Esophagus squamous epithelium (tissue), 5 donors: ENCODE measurements at places on chromosomes 2 and 18.

- no peak for DNase-seq
Measured at GRCh38 chr2:191245869-191246531, 796 bp downstream of the MYO1B start.

GRCh38 chr2:117980783-117981676, 32.8 kb downstream of the CCDC93 start:
- no peak for DNase-seq

- DNase-seq = no peak
Measured at GRCh38 chr18:78773819-78774218, 205.8 kb upstream of the SALL3 start.

GRCh38 chr2:48065096-48065495, 158.8 kb upstream of the FBXO11 start:
- no peak for DNase-seq

DNA sequence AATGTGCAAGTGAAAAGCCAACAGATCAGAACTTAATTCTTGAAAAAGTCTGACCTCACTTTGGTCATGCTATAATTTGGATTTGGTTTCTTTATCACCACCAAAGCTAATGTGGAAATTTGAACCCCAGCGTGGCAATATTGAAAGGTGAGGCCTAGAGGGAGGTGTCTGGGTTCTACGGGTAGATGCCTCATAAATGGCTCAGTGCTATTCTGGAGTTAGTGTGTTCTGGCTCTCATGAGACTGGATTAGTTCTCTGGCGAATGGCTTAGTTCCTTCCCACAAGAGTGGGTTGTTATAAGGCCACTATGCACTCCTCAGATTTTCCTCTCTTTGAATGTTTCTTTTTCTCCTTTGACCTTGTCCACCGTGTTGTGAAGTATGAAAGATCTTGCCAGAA, 22.3 kb downstream of the ORC4 start:
- no peak for DNase-seq

GRCh38 chr2:170885130-170885791, 43.8 kb upstream of the GORASP2 start:
- DNase-seq = no peak

- DNase-seq = no peak
Measured at GRCh38 chr2:221708902-221709301, 136.8 kb upstream of the EPHA4 start.

GRCh38 chr2:18154812-18155211, 276.3 kb downstream of the KCNS3 start:
- no peak for DNase-seq

DNA sequence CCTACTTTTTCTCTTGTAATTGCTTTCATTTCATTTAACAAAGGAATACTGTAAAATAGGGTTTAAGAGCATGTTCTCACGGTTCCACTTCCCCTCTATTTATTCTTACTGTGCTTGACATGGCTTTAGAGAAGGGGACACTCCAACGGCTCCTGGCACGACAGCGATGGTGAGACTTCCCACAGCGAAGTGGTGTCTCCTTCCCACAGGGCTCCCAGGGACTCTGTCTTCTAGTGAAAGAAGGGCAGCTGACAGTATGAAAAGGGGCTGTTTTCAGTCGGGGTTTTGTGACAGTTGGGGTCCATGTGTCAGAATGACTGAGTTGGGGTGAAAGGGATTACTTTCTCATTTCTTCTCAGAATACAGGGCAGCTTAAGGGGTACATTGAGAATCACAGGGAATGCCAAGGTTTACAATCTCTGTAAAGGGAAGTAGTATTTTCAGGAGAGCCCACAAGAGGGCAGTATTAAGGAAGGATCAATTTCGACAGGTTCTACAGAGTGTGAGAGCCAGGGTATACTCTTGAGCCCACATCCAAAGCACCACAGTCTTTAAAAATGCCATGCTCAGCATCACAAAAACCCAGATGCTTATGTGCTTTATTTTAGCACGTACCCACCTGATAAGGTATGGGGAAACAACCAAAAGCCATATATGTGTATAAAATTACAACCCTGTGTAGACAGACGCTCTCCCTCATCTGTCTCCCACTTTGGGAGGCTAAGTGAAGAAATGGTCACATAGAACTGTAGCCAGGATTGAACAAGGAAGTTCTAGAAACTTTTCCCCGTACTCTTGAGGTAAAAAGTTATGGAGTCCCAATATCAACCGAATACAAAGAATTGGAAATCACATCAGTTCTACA, 31.3 kb upstream of the RAPGEF4 start:
- no peak for DNase-seq

GRCh38 chr18:58152216-58152615, 108.2 kb downstream of the NEDD4L start:
- DNase-seq = no peak

GRCh38 chr2:108594132-108594981, 60.1 kb downstream of the LIMS1 start:
- no peak for DNase-seq

DNA sequence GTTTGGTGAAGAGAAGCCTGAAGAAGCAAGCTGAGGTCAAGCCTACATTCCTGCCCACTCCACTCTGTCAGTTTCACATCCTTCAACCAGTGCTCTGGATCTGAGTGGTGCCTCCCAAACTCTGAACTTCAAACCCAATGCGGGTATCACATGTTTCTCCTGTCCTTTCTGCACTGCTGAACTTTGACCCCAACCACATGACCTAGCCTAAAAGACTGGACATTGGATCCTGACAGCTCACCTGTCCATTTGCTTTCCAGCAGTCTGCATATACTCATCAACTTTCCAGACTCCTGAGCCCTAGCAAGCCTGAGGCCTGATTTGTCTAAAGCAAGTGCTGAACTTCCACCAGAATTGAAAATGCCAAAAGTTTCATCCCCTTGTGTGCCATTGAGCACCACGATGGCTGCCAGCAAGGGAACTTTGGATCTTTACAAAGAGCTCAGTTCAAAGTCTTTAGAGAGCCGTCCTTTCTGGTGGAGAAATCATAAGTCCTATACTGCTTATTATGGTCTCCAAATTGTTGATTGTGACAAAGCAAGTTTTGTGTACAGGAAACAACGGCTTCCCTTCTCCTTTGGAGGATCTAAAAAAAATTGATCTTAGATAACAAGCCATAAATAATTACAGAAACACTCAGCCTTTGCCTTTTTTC, 37.6 kb upstream of the ITGA6 start:
- DNase-seq = no peak

DNA sequence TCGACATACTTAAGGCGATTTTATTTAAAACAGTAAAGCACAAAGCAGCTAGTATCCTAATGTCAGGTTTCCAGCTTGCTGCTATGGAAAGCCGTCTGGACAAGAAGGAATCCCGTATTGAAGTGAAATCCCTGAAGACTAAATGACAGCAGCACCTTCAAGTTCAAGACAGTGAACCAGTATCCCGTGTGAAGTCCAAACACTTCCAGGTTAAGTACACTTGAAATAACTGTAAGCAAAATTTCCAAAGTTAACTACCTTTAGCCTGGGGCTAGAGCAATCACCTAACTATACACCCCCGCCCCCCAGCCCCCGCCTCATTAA, 1.2 kb downstream of the MBOAT2 start:
- DNase-seq = no peak

GRCh38 chr18:47595831-47596501, 334.5 kb downstream of the SMAD2 start:
- no peak for DNase-seq

- DNase-seq = no peak
Measured at GRCh38 chr2:198325359-198325758, 521.0 kb downstream of the PLCL1 start.

DNA sequence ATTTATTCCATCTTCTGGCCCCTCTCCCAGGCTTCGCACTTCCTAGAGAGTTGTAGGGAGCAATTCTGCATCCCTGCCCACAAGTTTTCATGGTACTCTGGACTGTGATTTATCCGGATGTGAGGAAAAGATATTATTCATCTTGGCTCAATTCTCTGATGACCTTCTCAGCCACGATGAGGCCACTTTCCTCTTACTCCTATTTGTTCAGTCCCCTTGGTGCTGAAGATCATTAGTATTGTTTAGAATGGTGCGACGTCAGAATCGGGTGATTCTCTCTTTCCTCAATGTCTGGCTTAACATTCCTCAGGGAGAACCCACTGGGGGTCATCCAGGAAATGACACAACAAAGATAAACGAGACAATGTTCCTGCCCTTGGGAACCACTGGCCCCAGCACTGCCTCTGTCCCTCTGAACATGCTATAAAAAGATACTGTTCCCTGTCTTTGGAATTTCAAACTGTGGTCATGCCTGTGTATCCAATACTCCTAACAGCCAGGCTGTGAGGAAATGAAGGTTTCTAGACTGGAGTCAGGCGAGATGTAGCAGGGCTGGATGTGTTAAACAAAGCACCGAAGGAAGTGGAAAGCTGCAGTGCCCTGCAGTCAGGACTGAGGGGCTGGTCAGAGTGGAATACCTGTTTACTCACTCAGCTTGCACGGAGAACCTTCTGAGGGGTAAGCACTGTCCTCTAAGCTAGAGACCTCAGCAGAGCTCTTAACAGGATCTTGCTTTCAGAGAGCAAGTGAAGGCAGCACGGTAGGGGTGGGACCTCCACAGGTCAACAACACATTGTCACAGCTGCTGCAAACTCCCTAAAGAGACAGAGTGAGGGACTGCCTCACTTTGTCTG, 12.9 kb upstream of the GLI2 start:
- DNase-seq = no peak

- DNase-seq = no peak
Measured at GRCh38 chr2:121019071-121019470, 265.9 kb downstream of the TFCP2L1 start.

- DNase-seq = no peak
Measured at GRCh38 chr18:67400502-67401117, 115.9 kb downstream of the DSEL start.
